Fibroblast of gingiva (primary cell): ENCODE measurements at places on chromosomes 12 and 14.

- DNase-seq, result no peak
Observed at GRCh38 chr14:98822917-98823316, 449.1 kb downstream of the BCL11B start.

GRCh38 chr12:52356031-52356761 is 11.1 kb downstream of the KRT85 start:
- DNase-seq, result no peak

GRCh38 chr12:53179687-53180219 is 769 bp upstream of the ZNF740 start:
- no peak for DNase-seq

DNA sequence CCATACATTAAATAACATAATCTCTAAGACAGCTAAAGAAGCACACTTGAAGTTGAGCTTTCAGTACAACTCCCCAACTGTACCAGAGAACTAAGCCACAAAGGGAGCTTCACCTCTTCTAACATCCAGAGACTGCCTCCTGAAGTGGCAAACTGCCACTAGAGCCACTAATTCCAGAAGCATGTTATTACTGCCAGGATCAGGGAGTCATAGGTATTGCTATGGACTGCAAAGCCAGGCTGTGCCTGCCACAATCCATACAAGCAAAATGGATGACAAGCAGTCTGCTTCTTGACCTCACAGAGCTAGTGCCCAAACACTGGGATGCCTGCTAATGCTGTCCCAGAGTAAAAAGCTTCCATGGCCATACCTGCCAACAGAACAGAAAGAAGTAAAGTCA is 160.1 kb downstream of the STXBP6 start:
- DNase-seq, result no peak

- DNase-seq, result no peak
Observed at GRCh38 chr14:75605916-75606315, 27.5 kb downstream of the FLVCR2 start.

DNA sequence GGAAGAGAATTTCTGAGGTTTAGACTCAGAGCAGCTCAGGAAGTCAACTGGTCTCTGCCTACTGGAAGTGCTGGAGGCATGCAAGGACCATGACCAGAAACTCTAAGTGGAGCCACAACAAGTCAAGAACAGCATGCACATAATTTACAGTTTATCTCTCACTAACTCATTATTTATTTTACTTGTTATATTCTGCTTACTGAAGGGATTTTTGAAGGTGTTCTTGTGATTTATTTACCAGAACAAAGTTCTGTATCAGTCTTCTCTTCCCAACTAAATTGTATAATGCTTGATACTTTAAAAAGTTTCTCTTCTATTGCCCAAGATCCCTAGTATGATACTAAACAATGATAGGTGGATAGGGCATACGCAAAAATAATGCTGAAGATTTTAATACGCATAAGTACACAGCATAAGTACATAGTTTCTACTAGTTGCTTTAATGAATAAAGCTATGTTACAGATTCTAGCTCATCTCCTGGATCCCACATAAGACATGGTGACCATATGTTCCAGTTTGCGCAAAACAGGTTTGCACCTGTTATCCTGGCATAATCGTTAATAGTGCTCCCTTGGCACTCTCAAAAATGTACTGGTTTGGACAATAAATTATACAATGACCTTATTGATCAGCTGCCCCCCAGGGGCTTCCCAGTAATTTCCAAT is 11.6 kb upstream of the SPTB start:
- DNase-seq, result no peak

- no peak for DNase-seq
Observed at GRCh38 chr12:54956322-54956721, 28.2 kb downstream of the TESPA1 start.
